ENCODE measurements at places on chromosomes 6 and 20.

DNA sequence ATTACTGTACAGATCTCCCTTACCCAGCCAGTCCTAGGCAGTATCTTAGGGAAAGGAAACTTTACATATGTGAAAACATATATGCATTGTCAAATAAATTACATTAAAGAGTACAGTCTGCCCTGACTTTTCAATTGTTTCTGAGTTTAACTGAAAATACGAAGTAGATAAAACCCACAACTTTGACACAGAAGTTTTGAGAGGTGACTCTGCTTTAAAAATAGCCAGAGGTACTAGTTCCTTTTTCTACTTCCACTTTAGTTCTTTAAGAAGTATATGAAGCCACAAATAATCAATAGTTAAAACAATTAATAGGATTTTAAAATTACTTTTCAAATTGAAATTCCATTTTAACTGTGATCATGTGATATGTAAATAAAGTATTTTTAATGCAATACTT is 62.9 kb downstream of the BMP5 start:
- no peak for DNase-seq

DNA sequence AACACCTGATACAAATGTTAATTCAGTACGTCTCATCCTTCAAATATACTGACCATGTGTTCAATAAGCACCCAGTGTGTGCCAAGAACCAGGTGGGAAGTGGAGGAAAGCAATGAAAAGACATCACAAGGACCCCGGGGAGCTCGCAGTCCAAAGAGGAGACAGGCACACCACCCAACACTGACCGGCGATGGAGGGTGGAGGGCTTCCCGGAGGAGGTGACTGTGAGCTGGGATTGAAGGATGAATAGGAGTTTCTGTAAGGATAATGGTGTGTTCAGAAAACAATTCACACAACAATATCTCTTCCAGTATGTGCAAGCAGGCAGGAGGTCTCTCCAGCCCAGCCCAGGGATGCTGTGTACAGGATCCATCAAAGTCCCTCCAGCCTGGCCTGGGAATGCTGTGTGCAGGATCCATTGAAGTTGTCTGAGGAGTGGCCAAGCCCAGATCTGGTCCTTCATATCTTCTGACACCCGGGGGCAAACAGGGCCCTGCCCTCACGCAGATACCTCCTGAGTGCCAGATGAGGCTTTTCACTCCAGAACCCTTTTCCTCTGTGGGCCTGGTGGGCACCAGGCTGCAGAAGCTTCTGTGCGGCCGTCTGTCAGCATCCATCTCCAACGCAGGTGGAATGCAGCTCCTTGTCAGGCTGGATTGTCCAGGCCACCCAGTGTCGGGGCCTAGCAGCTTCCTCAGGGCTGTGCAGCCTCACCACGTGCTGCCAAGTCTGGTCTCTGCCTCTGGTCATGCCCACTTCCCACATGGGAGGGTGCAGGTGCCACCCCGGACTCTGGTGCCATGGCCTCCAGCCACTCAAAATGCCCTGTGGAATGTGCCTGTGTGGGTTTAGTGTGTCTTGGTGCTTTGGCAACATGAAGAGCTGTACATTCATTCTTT is 36.3 kb downstream of the DLL1 start:
- DNase-seq, result no peak

- DNase-seq, result no peak
Observed at GRCh38 chr6:158694913-158695312, 45.1 kb downstream of the SYTL3 start.

GRCh38 chr20:35014537-35014936 is 58.9 kb downstream of the MYH7B start:
- DNase-seq, result no peak

DNA sequence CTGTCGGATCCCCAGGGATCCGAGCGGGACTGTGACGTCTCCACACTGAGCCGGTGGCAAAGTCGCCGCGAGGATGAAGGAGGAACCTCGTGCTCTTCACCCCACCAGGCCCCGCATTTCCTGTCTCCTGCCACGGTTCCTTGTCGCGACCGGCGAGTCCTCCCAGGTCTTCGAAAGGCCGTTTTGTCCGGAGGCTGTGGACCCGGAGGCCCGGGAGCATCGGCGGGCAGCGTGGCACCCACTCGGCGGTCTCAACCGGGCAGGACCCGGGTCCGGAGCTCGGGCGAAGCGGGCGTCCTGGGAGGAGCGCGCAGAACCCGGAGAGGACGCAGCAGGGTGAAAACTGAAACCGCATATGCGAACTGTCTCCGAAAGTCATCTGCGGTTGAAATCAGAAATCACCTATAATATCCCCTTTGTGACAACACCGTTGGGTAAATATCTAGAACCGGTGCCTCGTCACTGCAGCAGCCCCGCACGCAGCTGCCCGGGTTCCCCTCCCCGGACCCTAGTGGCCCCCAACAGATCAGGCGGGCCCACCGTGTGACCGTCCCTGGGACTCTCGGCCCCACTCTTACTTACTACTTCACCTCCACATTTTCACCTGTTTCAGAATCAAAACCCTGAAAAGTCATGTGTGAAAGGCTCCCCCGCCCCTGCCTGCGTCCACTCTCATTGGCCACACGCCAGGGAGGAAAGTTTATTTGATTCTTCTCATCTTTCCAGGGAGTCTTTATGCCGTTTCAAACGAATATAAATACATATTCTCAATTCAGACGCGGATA is 3.1 kb upstream of the ULBP2 start:
- peak; percentile 25 for DNase-seq

- no peak for DNase-seq
Observed at GRCh38 chr20:8557711-8558110, 425.6 kb downstream of the PLCB1 start.

DNA sequence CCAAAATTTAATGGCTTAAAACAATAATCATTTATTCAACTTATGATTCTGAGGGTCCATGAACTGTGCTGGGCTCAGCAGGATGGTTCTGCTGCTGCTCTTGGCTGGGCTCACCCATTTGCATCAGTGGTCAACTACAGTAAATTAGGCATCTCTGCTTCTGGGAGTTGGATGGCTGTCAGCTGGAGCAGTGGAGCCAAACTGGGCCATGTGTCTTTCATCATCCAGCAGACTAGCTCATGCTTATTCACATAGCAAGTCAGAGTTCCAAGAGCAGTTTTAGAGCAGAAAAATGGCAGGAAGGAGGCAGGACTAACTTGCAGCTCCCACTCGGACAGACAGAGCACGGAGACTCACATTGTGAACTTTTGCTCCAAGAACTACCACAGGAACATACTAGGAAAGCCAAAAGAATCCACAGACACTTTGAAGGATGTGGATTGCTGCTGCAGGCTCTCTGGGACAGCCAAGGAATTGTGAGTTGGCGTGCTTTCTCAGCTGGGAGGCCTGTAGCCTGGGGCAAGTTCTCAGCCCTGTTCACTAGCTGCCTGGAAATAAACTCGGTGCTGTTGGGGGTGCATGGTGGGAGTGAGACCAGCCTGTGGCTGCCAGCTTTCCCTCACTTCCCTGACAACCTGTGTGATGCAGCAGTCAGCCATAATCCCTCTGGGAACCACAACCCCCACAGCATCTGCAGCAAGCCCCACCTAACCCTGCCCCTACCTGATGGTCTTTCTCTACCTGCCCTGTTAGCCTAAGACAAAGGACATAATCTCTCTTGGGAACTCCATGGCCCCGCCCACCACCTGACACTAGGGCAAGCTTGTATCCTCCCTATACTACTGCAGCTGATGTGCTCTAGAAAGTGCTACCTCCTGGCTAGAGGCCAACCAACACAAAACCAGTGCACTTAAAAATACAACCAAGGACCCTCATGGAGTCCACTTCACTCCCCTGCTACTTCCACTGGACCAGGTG is 129.0 kb downstream of the JPH2 start:
- DNase-seq, result no peak

GRCh38 chr20:62692176-62692575 is 16.5 kb upstream of the NTSR1 start:
- no peak for DNase-seq

GRCh38 chr6:167507376-167507945 is 182.6 kb downstream of the TTLL2 start:
- no peak for DNase-seq

DNA sequence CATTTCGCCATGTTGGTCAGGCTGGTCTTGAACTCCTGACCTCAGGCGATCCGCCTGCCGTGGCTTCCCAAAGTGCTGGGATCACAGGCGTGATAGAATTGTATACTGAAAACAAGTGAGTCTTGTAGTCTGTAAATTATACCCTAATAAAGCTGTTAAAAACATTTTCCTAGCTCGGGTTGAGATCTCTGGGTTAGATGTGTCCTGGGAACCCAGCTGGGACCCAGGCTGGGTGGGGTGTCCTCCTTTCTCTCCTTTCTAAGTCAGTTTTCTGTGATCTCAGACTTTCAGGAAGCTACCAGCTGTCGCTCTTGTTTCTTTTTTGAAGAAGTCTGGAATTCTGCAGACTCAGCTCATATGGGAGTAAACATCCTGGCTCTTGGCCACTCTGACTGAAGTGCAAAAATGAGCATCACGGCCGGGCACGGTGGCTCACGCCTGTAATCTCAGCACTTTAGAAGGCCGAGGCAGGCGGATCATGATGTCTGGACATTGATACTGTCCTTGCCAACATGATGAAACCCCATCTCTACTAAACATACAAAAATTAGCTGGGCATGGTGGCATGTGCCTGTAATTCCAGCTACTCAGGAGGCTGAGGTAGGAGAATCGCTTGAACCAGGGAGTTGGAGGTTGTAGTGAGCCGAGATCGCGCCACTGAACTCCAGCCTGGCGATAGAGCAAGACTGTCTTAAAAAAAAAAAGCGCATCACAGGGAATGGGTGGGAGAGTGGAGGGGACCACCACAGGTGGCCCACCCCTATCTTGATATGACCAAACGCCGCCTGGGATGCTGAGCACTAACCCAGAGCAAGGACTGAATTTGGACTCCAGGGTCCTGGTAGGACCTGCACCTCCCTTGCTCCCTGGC is 9.9 kb upstream of the PCIF1 start:
- no peak for DNase-seq

DNA sequence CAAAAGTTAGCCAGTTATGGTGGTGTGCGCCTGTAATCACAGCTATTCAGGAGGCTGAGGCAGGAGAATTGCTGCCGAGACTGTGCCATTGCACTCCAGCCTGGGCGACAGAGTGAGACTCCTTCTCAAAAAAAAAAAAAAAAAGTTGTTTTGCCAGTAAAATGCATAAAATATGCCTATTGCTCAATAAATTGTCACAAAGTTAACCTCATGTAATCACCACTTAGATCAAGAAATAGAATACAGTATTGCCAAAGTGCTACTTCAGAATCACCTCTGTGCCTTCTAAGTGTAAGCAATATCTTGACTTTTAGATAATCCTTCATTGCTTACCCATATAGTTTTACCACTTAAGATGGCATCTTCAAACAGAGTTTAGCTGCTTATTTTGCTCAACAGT is 80.7 kb downstream of the TRMT11 start:
- DNase-seq, result no peak

- no peak for DNase-seq
Observed at GRCh38 chr6:121630716-121631115, 195.3 kb downstream of the GJA1 start.

DNA sequence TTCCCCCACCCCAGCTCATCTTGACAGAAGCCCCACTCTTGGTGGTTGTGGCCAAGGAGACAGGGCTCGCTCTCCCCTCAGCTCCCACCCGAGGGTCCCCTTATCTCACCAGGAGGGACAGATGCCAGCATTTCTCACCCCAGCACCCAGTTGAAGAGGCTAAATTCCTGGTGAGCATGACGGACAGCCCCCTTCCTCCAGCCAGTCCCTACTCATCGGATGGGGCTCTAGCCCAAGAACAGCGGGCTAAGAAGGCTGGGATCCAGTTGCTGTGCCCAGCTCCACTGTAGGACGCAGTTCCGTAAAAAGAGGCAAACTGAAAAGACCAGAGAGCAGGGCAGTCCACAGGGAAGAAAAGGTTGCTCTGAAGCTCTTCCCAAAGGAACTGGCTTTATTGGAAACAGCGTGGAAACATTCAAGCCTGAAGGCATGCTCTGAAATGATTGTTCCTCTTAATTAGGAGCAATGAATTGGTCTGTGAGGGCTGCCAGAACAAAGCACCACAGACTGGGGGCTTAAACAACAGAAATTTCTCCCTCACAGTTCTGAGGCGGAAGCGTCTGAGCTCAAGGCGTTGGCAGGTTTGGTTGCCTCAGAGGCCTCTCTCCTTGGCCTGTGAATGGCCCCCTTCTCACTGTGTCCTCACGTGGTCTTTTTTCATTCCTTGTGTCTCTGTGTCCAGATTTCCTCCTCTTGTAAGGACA is 17.9 kb upstream of the KIF25 start:
- no peak for DNase-seq

DNA sequence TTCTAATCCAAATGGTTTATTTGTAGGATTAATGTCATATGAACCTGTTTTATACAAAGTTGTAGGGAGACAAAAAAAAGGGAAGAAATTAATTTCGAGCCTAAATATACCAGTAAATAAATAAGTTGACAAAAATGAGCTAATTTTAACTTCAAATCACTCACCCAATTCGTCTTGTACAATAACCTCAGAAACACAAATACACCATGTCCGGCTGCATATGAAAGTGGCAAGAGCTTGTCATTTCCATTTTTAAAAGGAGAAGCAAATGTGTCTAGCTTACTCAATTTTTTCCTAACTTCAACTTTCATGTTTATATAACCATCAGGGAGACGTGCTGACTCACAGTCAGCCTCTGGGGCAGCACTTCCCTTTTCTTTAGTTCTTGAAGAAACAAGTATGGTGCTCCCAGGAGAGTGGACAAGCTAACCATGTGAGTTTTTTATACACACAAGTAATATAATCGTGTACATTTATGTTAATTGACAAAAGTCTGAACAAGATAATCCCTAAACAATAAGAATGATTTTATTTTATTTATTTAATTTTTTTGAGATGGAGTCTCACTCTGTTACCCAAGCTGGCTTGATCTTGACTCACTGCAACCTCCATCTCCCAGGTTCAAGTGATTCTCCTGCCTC is 55.5 kb upstream of the SGK1 start:
- DNase-seq, result no peak

- no peak for DNase-seq
Observed at GRCh38 chr6:144007478-144008119, 460 bp downstream of the PLAGL1 start.

DNA sequence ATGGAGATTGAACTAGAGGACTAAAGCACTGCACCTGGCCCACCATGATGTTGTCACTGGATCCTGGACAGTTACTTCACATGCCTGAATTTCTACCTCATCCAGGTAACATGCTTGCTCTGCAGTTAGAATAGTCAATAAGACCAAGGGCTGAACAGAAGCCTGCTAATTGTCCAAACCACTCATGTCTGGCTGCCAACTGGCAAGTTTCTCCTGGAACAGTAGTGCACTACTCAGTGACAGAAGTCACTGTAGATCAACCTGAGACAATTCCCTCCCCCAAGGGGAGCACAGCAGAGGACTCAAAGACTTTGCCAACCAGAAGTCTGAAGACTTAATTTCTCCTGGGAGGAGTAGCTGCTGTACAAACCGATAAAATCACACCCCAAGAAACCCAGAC is 454.6 kb upstream of the MARCKS start:
- DNase-seq, result no peak

DNA sequence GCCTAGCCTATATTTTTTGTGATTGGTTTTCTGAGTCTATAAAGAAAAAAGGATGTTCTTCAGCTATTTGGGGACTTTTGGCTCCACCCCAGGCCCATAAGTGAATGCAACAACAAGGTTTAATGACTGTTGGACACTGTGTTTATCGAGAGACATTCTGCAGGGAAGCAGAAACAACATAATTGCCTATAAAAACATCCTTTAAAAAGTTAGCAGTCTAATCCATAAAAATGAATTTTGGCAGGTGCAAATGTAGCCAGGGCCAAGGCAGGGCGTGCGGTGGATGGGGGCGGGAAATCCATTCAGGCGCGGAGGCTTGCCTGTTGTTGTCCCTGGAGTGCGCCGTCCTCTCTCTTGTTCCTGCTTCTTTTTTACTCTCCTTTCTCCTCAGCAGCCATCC is 99.3 kb downstream of the PAX1 start:
- DNase-seq, result no peak

GRCh38 chr6:162854734-162855191 is 127.0 kb downstream of the PACRG start:
- DNase-seq, result no peak

All from activated naive CD8-positive, alpha-beta T cell treated with anti-CD3 and anti-CD28 coated beads, Interleukin-2, amount 50 U/mL, for 16 hours (primary cell).